Type B pancreatic cell (in vitro differentiated cells): ENCODE measurements at places on chromosomes 16 and 17.
A peak's percentile ranks its signal among the peaks of the same experiment; 100 is the strongest.

- DNase-seq, result no peak
These were observed 259.0 kb downstream of the IRX3 start for GRCh38 chr16:54027558-54027957.

GRCh38 chr17:56624309-56624708 lies 30.8 kb downstream of the NOG start:
- no peak for DNase-seq

GRCh38 chr17:51018541-51018940 lies 102.1 kb downstream of the SPAG9 start:
- no peak for DNase-seq

- DNase-seq, result no peak
These were observed 3.8 kb downstream of the NKIRAS2 start for GRCh38 chr17:42023524-42024349.

GRCh38 chr17:79391376-79392233 lies 219.2 kb downstream of the RBFOX3 start:
- DNase-seq, result peak; percentile 84

- DNase-seq, result no peak
These were observed 6.4 kb downstream of the CYB561 start for GRCh38 chr17:63439687-63440086.

DNA sequence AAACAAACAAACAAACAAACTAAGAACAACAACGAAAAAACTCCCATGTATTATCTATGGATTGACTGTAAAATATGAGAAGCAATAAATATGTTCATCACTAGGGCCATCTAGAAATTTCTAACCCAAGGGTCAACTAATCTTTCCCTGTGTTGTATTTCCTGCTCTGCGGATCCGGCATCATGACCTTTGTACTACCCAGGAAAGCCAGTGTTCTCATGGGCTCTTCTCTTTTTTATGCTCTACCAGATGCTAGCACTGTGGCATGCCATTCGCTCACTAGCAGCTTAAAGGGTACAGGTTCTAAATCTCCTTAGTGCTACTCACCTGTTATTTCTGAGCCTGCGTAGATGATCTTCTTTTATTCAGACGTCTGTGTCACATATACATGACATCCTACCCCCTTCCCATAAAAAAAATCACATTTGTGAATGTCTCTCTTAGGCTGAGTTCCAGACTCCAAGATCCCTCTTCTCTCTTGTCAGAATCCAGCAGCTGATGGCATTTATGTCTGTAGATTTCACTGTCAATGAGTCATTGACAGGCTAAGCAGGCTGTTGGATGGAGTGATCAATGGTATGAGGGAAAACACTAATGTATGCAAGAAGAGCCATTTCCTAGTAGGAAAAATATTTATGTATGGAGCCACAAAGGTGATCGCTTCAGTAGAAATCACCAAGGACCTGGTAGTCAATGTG lies 100.0 kb downstream of the WWOX start:
- DNase-seq, result no peak

- no peak for DNase-seq
These were observed 151.5 kb downstream of the CEP112 start for GRCh38 chr17:66040402-66040801.

- DNase-seq, result no peak
These were observed 19.5 kb upstream of the USP10 start for GRCh38 chr16:84680165-84680842.

DNA sequence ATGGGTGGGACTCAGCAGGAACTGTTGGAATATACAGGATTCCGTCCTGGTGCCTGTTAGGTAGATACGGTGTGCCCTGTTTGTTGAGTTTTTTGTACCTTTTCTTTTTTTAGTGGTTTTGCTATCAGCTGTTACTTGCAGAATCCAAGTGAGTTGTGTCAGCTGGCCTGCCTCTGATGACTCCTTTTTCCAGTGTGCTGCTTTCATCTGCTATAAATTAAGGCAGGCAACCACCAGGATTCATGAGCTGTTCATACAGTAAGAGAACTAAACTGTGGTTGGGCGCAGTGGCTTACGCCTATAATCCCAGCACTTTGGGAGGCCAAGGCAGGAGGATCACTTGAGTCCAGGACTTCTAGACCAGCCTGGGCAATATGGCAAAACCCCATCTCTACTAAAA lies 79.9 kb downstream of the WNT3 start:
- DNase-seq, result no peak

DNA sequence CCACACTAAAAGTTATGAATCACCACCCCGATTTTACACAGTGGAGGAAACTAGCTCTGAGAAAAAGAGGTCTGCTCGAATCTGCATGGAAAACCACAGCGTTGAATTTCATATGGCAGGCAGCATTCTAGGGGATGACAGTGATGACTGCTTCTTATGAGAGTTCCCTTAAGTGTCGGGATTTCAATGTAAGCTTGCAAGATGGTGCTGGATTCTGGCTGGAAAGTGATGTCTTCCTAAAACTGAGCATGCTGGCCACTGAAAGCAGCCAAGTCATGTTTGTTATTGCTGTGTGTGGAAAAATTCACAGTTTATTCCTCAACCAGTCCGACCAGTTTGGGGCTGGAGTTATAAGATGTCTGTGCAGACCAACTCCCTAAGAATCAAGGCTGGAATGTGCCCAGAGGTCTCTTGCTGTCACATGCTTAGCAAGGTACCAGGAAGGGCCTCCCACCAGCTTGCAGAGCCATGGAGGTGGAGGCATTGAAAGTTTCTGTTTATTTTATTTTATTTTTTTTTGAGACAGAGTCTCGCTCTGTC lies 37.2 kb upstream of the GAN start:
- no peak for DNase-seq

DNA sequence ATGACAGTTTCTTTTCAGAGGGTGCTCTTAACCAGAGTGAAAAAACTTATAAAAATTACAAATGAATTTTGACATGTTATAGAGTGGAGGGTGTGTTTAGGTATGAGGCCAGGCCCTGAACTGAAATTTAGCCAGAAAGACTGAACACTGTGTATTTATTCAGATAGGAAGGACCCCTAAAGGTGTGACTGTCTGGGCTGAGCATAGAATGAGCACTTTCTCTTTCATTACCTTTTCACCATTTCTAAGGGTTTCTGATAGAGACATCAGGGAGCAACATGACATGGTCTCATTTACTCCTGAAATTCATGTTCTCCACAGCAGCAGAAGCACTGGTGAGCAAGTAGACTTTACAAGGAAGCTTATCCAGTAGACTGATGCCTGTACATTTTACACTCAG lies 32.9 kb downstream of the MRTFB start:
- no peak for DNase-seq

DNA sequence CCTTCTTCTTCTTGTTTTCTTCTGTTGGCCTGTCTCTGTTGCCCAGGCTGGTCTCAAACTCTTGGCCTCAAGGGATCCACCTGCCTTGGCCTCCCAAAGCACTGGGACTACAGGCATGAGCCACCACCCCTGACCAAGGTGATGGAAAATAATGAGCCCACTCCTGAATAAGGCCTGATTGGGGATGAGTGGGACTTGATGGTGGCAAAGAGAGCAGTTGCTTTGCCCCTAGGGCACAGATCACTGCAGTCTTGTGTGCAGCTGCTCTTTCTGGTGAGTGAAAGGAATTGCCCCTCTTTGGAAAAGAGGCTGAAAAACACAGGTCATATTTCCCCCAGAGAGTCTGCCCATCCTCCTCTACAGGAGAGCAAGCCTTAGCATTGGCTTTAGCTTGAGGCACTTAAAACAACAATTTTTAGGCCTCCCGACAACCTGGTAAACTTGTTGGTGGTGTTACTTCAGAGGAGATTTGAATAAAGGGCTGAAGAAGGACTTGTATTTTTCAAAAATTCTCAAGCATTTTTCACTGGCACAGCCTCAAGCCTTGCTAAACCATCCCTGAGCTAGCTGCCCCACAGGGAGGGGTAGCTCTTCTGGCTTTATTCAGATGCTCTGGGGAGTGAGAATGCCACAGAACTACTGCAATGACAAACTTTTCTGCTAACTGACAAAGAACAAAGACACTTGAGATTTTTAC lies 6.1 kb upstream of the PDP2 start:
- DNase-seq, result no peak

GRCh38 chr17:3037259-3037658 lies 26.1 kb downstream of the OR1D5 start:
- no peak for DNase-seq

- DNase-seq, result no peak
These were observed 4.4 kb downstream of the CREBBP start for GRCh38 chr16:3876160-3876559.

- DNase-seq, result no peak
These were observed 916 bp downstream of the PAGR1 start for GRCh38 chr16:29816694-29817441.

DNA sequence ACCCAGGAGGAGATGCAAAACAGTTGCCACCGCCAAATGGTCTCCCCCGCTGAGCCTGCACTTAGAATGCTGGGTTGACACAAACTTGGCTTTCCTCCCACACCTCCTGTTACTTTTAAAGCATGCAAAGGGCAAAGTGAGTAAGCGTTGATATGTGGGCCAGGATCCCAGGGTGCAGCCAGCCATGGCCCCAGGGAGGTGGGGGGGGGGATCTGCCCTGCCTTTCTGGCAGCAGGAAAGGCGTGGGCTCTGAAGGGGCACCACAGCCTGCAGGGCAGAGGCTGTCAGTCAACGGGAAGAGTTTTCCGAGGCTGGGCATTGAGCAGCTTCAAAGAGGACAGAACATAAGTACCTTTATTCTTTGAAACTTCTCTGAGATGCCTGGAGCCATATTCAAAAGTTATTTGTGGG lies 142.3 kb downstream of the ABCC12 start:
- no peak for DNase-seq

DNA sequence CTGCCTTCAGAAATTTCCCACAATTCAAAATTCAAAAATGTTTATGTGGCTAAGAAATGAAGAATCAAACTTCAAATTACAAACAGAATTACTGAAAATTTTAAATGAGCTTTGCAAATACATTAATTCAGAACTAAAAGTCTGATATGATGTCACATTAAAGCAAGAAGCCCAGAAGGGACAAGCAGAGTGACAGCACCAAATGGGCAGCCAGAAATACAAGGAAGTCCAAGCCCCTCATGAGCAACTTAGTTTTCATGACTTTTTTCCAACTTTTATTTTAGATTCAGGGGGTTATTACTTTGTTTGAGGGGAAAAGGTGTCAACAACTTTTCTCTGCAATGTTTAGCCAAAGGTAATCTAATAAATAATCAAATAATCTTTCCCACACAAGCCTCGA lies 21.5 kb downstream of the UBE2G1 start:
- DNase-seq, result no peak

DNA sequence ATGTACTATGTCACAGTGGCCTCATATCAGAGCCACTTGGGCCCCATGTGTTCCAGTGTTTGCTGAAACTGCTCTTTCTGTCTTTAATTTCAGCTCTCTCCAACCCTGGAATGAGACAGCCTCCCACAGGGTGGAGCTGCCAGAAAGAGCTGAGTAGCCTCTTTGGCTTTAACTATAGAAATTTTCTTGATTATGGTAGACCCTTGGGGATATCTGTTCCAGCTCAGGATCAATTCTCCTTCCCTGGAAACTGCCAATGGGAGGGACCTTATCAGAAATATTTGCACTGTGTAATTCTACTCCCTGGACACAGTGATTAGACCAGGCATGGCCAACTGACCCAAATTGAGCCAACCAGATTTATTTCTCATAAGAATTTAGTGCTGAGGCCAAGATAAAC lies 39.0 kb upstream of the KDM8 start:
- no peak for DNase-seq

GRCh38 chr17:2044263-2044894 lies 2.6 kb downstream of the OVCA2 start:
- DNase-seq, result no peak

GRCh38 chr16:1206786-1207185 lies 18.3 kb downstream of the TPSG1 start:
- DNase-seq, result no peak

DNA sequence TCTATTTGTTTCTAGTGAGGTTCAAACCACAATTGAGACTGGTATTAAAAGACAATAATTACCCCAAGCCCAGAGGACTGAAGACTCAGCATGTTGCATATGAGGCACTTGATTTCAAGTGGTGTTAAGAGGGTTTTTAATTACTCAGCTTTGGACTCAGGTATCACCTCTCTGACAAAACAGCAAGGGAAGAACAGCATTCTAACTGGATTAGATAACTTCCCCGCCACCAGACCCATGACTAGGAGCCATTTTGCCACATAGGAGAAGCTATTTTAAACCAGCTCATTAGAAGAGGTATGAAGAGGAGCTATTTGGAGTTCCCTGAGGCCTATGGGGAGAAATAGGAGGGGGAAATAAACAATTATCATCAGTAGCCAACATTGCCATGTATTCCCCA lies 226.1 kb upstream of the TOX3 start:
- no peak for DNase-seq

DNA sequence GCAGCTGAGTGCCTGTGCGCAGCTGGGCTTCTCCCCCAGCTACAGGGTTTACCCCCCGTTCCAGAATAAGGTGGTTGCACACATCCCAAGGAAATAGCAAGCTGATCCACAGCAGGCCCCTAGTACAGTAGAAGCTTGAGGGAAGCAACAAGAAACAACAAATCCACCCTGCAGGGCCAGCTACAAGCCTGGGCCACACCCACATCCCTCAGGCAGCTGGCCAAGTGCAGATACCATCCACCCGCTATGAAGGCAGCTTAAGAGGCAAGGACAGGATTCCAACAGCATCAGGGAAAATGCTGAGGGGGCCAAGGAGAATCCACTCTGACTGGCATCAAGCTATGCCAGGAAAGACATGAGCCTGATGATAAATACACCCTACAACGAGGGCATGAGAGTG lies 66.9 kb upstream of the RCVRN start:
- DNase-seq, result no peak

DNA sequence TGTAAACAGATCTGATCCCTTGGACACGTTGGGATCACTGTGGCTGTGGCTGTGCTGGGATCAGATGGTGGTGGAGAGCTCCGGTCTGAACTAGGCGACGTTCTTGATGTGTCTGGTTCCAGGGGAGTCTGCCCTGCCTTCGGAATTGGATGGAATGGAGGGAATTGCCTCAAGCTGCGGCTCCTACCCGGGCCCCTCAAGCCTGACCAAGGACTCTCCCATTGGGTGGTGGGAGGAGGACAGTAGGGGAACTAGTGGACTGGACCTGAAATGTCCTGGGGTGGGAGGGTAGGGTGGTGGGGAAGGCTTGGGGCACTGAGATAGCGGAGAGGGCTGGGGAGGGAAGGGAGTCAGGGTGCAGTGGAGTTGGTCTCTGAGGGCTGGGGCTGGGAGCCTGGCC lies 3.2 kb upstream of the UBALD1 start:
- no peak for DNase-seq

- DNase-seq, result no peak
These were observed 4.2 kb downstream of the PSKH1 start for GRCh38 chr16:67897231-67897630.

DNA sequence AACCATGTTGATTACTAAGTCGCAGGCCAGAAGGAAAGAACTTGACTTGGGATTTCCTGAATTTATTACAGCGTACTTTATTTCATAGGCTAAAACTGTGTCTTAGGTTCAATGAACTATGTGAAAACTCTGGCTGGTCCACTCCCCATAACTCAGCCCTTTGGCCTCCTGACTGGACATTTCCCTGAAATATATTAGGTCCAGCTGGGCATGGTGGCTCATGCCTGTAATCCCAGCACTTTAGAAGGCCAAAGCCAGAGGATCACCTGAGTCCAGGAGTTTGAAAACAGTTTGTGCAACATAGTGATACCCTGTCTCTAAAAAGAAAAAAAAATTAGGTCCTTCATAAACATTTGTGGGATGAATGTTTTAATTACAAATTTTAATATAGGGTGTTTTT lies 97.0 kb downstream of the CYLD start:
- peak; percentile 10 for DNase-seq
